Thymus (tissue), 14 donors: ENCODE measurements at places on chromosomes 11 and 22. TPM values are rescaled to one million over a fixed set of nuclear protein-coding genes. Genes with fewer than 3 reads are reported as not detected.

- H3K36me3 ChIP-seq, result no peaks in the 10 kb centered on the region
- no peaks in the 10 kb centered on the region for H3K27me3 ChIP-seq
- no peaks in the 10 kb centered on the region for H3K4me1 ChIP-seq
- DNase-seq, result no peak
- no peak overlapping the region for H3K4me3 ChIP-seq
Observed at GRCh38 chr11:126823274-126823673, 177.3 kb downstream of the KIRREL3 start.

GRCh38 chr11:128670631-128671030 is 23.2 kb upstream of the FLI1 start:
- no peak overlapping the region for H3K27ac ChIP-seq
- peaks cover 9% of the 10 kb centered on the region for H3K4me1 ChIP-seq
- no peaks in the 10 kb centered on the region for H3K36me3 ChIP-seq
- no peak overlapping the region for H3K4me3 ChIP-seq

Gene FGF4
- polyA plus RNA-seq, result 0.14 TPM

Gene MMP3
- 0.48 TPM for polyA plus RNA-seq

Gene BEST1
- 3.3 TPM for polyA plus RNA-seq

Gene OR52H1
- polyA plus RNA-seq, result not detected

Gene SAA1
- polyA plus RNA-seq, result 1,843 TPM
